ENCODE measurements at places on chromosomes 1 and 21.

GRCh38 chr1:235138821-235139220 is 10.2 kb upstream of the TOMM20 start:
- DNase-seq: no peak

DNA sequence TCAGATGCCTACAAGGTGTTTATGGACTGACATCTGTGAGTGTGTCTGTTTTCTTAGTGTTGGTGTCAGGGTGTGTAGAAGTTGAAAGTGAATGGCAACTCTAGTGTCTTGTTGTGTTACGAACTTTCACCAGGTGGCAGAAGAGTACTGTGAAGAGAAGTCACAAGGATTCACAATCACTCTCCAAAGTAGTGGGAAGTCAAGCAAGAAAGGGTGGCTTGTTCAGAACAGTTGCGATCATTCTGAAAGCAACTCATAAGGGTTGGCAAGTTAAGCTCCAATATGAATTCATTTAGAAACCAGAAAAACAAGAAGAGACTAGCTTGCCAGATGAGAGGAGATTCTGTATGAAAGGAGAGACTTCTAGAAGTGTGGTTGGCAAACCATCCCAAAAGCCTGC is 86.1 kb downstream of the FASLG start:
- DNase-seq: no peak

GRCh38 chr1:93995837-93996536 is 86.8 kb upstream of the GCLM start:
- no peak for DNase-seq

DNA sequence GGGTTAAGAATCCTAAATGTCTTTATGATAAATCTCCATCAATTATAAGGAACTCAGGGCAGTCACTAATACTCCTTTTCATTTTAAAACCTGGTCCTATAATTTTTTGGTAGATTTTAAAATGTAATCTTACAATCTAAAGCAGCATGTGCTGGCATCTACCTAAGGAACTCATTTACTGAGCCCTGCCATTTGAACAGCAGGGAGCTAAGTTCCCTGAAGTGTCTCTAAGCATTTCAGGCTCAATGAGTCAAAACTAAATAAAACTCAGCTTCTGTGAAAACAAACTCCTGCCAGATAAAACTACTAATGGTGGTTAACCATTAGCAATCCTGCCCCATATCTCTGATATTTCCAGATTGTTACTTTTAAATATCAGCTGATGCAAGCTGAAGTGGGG is 1371.8 kb upstream of the PRMT6 start:
- no peak for DNase-seq
